ENCODE measurements at places on chromosomes 7 and 10.
A peak's percentile ranks its signal among the peaks of the same experiment; 100 is the strongest.

DNA sequence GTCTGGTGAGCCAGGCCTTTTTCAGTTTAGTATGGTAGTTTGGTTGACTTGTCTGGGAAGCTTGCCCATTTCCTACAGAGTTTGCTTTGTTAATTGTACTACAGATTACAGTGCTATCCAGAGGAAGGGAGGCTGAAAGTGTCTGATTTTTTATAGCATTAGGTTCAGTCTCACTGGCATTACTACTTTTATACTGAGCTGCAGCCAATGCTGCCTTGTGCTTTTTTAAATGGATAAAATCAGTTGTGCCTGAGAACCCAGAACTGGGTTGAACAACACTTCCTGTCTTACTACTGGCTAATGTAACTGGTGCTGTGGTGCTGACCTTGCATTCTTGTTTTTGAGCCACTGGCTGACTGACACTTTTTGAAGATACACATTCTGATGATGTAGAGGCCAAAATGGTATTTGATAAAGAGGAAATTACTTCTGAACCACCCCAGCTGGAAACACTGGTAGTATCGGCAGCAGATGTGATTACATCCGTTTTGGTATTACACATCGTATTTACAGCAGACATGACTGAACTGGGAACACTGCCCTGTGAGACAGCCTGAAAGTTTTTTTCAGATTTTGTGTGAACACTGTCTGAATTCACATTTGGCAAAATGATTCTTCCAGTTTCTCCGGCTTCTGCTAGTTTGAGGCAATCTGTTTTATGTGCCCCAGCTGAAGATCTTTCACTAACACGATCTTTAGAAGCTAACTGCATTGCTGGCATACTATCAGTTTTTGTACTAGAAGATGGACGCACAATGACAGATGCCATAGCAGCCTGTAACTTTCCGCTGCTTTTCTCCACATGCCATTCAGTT, 74.1 kb downstream of the NRBF2 start:
- no peak for DNase-seq

- no peak for DNase-seq
These were observed 478.6 kb downstream of the LRMDA start for GRCh38 chr10:75910032-75910431.

DNA sequence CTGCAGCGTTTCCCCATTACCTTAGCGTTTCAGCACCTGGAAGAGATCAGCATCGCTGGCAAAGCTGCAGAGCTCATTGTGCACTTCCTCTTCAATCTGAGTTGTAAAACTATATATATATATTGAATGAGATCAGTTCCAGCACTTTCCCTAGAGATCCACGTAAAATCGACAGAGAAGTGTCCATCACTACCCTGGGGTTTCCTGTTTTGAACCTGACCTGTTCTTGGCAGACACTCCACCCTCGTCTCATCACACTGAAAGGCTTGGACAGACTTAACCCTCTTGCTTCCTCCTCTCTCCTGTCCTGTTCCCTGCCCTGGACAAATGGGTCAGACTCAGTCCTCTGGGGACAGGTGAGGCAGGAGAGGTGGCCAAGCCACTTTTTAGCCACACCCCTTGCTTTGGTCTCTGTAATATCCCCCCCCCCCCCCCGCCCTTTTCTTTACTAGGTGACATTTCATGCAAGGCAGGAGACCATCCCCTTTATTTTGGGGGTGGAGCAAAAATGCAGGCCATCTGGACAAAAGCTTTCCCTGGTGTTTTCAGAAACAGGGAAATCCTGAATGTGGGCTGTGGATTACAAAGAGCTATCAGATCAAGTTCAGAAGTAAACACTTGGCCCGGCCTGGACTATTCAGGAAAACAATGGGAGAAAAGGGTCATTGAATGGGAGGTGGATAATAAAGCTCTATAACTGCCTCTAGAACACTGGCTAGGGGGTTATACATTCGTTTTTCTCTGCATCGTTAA, 83.7 kb upstream of the KDM7A start:
- no peak for DNase-seq

- DNase-seq, result no peak
These were observed 1238.9 kb downstream of the XPNPEP1 start for GRCh38 chr10:108684431-108684830.

DNA sequence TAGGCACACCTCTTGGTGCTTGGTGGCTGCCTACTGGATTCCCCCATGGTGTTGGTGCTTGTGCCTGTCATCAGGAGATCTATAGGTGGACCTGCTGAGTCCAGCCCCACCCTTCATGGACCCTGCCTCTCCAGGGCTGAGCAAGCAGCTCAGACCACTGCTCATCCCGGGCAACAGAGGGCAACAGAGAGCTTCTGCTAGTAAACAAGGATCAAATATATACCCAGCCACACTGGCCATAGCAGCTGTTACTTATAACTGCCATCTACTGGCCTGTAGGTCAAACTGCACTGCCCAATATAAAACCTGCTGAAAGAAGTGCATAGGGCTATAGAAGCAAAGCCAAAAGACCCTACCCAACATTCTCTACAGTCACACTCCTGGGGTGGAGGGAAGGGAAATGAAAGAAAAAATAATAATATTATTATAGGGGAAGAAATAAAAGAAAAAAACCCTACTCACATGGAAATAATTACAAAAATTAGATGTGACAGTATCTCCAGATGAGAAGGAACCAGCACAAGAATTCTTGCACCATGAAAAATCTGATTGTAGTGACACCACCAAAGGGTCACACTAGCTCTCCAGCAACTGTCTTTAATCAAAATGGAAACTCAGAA, 54.9 kb upstream of the ZNF800 start:
- DNase-seq, result peak; percentile 8

GRCh38 chr10:19595212-19595845, 220.9 kb upstream of the PLXDC2 start:
- no peak for DNase-seq

GRCh38 chr10:132638130-132638515, 100.5 kb downstream of the INPP5A start:
- DNase-seq, result no peak

GRCh38 chr7:585229-585711, 65.6 kb upstream of the PDGFA start:
- DNase-seq, result no peak

DNA sequence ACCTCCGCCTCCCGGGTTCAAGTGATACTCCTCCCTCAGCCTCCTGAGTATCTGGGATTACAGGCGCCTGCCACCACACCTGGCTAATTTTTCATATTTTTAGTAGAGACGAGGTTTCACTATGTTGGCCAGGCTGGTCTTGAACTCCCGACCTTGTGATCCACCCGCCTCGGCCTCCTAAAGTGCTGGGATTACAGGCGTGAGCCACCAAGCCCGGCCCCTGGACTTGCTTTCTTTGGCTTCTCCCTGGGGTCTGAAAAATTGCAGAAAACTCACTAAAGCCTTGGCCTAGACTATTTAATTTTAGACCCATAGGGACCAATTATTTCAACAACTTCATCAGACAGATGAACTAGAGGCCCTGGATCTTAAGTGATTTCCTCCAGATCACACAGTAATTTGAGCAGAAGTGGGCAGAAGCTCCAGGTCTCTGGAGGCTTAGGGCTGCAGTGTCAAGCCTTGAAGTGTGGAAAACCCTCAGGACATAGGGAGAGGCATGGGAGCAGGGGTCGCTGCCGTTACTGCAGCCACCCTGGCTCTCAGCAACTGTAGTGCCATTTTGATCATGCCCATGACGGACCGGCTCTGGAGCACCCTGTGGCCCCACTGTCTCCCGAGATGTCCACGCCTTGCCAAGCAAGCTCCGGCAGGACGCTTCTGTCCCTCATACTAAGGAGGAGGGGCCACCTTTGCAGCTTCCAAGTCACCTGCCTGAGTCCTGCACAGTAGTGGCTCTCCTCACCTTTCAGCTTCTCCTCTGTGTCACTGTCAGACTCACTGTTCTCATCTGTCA, 72.4 kb downstream of the DENND2A start:
- no peak for DNase-seq

DNA sequence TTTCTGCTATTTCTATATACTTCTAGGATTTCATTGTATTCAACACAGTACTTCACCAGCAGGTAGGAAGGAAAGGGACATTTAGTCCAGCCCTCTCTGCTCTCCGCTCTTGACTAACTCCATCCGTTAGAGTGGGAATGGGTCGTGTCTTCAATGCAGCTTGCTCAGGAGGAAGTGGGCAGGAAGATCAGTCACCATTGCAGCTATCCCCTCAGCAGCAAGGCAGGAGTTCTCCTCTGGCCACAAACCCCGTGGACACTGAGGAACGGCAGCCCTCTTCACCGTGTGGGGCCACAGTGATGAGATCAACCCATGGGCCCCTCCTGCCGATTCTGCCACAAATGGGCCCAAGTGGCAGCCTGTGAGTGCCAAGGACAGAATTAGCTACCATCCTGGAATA, 30.2 kb upstream of the IKZF1 start:
- DNase-seq, result no peak

DNA sequence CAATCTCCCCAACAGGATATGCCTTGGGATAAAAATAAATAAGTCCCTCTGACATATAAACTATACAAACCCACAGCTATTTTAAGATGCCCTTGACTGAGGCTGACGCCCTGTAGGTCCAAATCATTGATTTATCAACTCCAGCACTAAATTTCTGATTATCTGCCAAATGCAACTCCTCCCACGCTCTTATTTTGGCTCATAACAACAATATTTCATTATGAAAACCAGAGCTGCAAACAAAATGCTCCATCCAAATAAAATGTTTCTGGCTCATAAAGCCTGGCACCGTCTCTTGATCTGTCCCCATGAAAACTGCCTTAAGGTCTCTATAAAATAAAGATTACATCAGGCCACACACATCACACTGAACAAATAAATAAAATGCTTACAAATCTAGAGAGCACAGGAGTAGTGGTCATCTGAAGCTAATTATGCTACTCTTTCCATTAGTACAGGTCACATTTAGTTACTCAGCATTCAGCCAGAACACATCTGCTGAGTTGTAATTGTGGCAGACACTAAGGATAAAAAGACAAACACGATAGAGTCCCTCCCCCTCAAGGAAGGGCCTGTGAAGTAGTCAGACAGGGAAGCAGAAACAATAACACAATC, 28.8 kb downstream of the CACUL1 start:
- DNase-seq, result no peak

DNA sequence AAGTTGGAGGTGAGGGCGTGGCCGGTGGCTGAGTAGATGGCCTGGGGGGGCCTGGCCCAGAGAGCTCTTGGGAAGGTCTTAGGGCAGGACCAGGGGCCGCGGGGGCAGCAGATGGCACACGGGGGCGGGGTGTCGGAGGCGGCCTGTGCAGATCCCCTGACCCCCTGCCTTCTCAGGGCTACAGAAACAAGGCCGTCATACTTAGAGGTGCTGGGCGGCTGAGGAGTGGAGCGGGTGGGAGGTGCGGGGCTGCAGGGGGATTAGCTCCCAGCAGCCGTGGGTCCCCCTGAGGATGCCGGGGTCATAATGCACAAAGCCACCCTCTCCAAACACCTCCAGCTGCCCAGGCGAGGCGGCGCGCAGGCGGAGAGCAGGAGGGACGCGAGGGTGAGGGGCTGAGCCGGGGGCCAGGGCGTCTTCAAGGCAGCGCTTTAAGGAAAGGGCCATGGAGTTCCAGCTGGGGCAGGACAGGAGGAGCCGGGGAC, 40.4 kb upstream of the ZNF32 start:
- DNase-seq, result no peak

GRCh38 chr7:64308016-64308270, 5.8 kb upstream of the ZNF736 start:
- DNase-seq, result no peak

DNA sequence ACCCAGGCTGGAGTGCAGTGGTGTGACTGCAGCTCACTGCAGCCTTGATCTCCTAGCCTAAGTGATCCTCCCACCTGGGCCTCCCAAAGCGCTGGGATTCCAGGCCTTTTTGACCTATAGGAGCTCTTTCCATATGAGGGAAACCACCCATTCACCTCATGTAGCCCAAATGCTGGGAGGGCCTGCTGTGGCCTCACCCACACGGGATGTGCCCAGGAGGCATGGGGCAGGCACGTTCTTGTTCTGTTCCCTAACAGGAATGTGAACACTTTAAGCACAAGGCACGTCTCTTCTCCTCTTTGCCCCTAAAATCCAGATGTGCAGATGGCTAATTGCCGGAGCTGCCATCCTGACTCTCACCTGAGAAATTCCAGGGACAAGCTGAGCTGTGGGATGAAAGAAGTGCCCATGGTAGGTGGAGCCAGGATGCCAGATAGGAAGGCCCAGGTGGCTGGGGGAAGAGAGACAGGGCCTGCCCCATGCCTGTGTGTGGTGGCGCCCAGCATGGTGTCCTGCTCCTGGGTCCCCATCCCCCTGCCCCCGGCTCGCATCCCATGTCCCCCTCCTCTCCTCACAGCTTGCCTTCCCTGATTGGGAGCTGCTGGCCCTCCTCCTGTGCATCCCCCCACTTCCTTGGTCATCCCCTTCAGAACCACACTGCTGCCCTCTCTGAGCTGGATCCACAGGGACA, 17.3 kb downstream of the CAMK2B start:
- no peak for DNase-seq

- no peak for DNase-seq
These were observed 110.1 kb upstream of the KIF5B start for GRCh38 chr10:32166365-32166764.

DNA sequence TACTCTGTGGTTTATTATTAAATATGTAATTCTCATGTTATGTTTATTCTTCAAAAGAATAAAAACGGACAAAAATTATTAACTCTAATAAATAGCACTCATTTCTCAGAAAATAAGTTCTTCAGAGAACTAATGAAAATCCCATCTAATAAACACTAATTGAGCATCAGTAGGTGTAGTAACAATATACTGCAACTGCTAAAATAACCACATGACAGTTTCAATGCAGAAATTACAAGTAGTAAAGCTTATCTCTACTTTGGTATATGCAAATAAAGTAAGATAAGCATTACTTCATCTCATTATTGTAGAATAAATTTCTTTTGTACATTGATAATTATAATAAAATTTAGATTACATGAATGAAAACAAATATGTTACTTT, 56.4 kb upstream of the DKK1 start:
- DNase-seq, result no peak

- no peak for DNase-seq
These were observed 62.2 kb upstream of the TRIM8 start for GRCh38 chr10:102581981-102582580.

DNA sequence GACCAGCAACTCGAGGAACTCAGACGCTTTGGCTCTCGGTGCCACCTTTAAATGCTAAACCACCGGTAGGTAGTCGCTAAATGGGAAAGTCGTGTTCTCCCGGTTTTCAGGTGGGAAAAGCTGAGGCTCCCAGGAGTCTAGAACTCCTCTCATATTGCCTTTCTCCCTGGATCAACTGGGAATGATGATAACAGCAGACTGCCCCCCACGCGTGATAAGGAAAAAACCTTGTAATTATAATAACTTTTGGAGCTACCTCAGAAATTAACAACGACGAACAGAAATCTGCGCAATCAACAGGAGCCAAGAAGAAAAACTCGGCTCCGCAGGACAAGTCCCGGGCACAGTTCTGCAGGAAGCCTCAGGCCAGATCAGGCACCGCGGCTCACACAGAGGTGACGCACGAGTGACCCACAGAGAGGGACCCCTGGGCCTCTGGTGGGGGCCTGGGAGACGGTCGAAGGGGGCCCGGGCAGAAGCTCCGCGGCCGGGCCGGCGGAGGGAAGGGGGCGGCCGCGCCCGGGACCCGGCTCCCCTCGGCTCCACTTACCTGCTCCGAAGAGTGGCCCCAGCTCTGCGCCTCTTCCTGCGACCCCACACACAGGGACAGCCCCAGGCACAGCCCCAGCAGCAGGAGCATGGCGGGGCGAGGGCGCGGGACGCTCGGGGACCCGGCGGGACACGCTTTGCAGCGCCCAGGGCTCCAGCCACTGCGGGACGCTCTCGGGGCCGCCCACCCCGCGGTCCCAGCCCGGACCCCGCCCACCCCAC, at the start of gene ITIH5:
ITIH5 (minus strand) TSS at position 714 of the 771 bp plus-strand sequence; CDS start at position 640, 74 bp downstream.
- no peak for DNase-seq

All from stimulated activated CD8-positive, alpha-beta memory T cell treated with anti-CD3 and anti-CD28 coated beads, Interleukin-12 subunit alpha, Interleukin-12 subunit beta, amount 100 ng/mL, for 4 hours (primary cell).